ENCODE measurements at places on chromosomes 3 and 15.

DNA sequence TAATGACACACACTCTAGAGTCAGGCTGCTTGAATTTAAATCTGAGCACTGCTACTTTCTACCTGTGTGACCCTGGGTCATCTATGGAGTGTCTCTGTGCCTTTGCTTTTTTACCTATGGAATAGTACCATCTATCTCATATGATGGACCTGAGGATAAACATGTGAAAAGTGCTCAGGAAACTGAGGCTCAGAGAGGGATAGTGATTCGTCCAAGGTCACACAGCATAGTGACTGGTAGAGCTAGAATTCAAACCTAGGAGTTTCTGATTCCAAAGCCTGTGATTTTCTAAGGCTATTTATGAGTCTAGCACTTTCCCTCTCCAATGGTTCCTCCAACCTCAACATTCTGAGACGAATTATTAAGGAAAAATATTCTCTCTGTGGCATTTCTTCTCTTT lies 32.0 kb upstream of the RAF1 start:
- no peak for DNase-seq

DNA sequence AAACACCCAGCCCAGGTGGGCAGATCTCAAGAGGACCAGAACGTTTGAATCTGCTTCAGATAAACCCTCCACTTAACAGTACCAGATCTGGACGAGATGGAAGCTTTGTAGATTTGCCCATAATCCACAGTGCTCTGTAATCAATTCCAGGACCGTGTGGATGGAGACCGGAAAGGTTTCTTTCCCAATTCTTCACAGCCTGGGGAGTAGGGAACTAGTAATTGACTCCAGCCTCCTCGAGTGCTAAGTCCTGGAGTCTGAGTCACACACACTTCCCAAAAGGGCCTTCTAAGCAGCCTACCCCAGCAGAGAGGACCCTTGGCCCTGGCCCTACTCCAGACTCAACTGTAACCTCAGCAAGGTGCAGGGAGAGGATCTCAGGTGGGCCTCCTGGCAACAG lies 56.2 kb upstream of the TSEN2 start:
- no peak for DNase-seq

GRCh38 chr15:28129231-28129848 lies 30.2 kb upstream of the OCA2 start:
- no peak for DNase-seq

GRCh38 chr3:152199102-152199840 lies 69.5 kb upstream of the MBNL1 start:
- no peak for DNase-seq

DNA sequence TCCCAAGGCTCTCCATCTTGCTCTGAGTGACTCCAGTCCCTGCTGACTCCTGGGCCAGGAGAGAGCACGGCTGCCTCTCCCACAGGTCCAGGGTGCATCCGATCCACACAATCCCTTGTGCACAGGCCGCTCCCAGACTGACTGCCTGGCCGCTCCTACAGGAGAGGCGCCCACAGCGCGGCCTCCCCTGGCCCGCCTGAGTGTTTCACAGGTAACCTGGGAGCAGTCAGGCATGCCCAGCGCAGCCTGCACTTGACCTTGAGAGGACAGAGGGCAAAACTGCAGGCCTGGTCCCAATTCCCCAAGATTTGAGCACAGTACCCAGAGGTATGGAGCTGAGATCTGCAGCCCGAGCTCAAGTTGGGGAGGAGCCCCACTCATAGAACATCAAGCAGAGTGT lies 490.2 kb downstream of the CNTN6 start:
- DNase-seq = no peak

- no peak for DNase-seq
Observed at GRCh38 chr3:128353991-128354687, 112.6 kb downstream of the DNAJB8 start.

GRCh38 chr3:178603735-178604134 lies 67.5 kb downstream of the KCNMB2 start:
- DNase-seq = no peak

DNA sequence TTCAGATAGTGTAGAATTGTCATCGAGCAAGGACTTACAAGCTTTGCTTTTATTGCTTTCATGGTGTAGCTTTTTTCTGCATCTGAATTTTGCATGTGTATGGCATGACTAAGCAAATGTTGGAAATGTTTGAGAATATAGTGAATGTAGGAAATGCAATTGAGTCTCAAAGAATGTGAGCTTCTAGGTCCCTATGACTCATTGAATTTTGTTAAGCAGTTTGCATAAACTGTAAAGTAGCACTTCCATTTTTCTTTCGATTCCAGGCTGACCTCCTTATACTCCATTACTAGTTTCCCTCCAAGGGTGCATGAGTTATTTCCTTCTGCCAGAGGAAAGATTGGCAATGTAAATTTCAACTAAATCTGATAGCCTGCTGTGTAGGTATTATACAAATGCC lies 619.2 kb downstream of the DIPK2A start:
- no peak for DNase-seq

GRCh38 chr3:117874904-117875874 lies 1159.5 kb downstream of the IGSF11 start:
- DNase-seq = no peak

- DNase-seq = no peak
Observed at GRCh38 chr3:141452045-141452444, 34.8 kb upstream of the RASA2 start.

GRCh38 chr3:106473576-106474475 lies 605.0 kb upstream of the CBLB start:
- DNase-seq = no peak

DNA sequence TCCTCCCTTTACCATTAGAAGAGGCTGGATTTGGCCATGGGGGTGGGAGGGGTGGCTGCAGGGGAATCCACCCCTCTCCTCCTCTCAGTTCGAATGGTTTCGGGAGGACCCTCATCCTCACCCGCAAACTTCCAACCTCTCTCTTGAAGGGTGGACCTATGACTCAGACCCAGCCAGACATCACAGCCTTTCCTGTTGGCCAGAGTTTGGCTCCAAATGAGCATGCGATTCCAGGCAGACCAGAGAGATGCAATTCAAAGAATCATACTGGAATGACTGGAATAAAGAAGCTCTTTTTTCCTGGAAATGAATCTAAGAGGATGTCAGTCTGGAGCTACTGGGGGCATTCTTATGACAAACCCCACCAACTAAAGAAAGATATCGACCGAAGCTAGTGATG lies 516.7 kb upstream of the MDFIC2 start:
- DNase-seq = no peak

DNA sequence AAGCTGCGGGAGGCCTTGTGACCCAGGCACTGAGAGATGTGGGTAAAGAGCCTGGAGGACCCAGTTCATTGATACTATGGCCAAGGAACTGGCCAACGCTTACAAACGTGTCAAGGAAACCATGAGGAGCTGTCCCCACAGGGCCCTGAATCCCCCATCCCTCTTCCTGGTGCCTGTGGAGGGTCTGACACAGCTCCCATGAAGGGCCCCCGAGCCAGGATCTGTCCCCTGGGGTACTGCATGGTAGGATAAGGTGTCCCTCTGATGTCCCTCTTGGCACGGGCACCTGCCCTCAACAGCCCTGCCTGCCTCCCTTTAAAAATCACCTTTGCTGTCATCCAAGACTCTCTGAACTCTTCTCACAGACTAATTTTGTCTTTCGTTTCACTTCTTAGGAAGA lies 122.4 kb downstream of the ADCY5 start:
- DNase-seq = no peak

DNA sequence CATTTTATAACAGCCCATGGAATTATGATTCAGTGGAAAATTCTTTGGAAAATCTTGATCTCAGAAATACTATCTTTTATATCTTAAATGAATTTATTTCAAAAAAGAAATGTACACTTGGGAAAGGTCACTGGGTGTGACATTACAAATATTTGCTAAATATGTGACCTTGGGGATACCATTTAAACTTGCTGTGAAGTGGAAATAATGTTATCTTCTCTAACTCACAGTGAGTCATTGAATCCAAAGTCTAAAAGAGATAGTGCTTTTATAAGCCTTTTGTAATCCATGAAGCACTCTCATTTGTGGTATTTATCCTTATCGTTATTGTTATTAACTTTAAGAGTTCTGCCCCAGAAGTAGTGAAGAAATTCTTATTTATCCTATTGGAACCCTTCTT lies 289.8 kb upstream of the SEMA6D start:
- no peak for DNase-seq

- DNase-seq = no peak
Observed at GRCh38 chr15:60460931-60461330, 18.0 kb downstream of the ICE2 start.

GRCh38 chr3:135000465-135000864 lies 205.4 kb downstream of the EPHB1 start:
- no peak for DNase-seq

- no peak for DNase-seq
Observed at GRCh38 chr3:58857402-58857801, 190.8 kb upstream of the FAM3D start.

- DNase-seq = no peak
Observed at GRCh38 chr15:92044203-92044909, 190.8 kb downstream of the SLCO3A1 start.

DNA sequence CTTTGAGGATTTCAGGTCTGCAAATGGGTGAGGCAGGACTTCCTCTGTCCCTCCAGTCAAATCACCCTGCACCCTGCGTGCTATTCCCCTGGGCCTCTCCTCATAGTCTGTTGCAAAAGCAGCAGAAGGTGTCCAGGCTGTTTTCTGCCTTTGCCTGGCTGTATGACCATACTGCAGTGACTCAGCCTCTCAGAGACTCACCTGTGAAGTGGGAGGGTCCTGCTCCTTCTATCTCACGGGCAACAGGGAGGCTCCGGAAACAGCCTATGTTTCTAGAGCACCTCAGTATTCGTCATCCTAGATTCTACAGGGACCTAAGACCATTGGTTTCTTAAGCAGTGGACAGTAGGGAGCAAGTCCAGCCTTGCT lies 216.4 kb downstream of the TLE3 start:
- no peak for DNase-seq

GRCh38 chr3:155242342-155242741 lies 51.1 kb downstream of the STRIT1 start:
- no peak for DNase-seq

DNA sequence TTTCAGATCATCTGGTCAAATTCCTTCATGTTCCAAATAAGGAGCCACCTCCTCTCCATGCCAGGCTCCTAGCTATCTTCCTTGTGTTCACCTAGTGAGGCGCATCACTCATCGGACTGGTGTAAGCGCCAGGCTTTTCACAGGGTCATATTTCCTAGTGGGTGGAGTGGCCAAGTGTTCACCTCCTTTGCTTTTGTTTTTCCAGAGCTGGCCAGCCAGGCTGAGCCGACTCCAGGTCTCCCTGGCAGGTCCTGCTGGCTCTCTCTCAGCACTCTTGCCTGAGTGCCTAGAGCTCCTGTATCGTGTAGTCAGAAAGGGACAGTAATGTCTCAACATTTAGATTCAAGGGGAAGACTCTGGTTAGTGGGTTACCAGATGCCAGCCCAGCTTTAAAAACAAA lies 31.0 kb downstream of the HEG1 start:
- no peak for DNase-seq

GRCh38 chr15:59713177-59713576 lies 24.1 kb upstream of the BNIP2 start:
- DNase-seq = no peak

DNA sequence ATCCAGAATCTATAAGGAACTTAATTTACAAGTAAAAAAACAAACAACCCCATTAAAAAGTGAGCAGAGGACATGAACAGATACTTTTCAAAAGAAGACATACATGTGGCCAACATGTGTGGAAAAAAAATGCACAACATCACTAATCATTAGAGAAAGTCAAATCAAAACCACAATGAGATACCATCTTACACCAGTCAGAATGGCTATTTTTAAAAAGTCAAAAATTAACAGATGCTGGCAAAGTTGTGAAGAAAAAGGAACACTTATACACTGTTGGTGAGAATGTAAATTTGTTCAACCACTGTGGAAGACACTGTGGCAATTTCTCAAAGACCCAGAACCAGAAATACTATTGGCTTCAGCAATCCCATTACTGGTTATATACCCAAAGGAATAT lies 830.0 kb upstream of the ALCAM start:
- DNase-seq = no peak

DNA sequence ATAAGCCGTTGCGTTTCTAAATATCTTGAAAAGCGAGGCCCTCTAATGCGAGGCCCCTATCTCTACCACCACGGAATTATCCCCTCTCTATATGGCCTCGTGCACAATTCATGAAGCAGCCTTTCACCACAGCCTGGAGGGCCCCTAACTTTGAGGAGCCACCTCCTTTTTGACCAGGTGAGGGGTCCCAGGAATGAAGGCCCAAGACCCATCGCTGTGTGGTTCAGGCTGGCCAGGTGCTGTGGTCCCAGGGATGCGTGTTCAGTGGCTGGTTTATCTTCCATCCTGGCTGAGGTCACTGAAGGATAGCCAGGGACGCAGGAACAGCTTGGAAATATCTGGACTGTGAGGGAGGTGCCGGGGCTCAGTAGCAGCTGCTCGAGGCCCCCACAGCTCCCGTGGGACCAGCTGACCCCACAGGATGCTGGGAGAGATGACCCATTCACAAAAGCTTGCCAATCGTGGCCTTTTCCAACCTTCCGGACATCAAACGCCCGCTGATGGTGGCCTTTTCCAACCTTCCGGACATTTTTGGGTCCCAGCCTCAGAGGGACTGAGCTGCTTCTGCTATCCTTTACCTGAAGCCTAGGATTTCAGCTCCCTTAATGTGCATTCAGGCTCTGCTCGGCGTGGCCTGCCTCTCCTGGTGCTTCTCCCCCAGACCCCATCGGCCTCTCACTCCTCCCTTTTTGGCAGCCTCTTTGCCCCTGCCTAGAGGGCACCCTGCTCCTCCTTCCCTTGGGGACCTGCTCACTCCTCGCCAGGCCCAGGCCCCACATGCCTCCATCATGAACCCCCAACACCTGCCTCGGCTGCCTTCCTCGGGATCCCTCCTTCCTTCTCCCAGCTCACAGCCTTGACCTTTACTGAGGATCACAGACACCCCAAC lies 140.9 kb downstream of the CHSY1 start:
- no peak for DNase-seq

DNA sequence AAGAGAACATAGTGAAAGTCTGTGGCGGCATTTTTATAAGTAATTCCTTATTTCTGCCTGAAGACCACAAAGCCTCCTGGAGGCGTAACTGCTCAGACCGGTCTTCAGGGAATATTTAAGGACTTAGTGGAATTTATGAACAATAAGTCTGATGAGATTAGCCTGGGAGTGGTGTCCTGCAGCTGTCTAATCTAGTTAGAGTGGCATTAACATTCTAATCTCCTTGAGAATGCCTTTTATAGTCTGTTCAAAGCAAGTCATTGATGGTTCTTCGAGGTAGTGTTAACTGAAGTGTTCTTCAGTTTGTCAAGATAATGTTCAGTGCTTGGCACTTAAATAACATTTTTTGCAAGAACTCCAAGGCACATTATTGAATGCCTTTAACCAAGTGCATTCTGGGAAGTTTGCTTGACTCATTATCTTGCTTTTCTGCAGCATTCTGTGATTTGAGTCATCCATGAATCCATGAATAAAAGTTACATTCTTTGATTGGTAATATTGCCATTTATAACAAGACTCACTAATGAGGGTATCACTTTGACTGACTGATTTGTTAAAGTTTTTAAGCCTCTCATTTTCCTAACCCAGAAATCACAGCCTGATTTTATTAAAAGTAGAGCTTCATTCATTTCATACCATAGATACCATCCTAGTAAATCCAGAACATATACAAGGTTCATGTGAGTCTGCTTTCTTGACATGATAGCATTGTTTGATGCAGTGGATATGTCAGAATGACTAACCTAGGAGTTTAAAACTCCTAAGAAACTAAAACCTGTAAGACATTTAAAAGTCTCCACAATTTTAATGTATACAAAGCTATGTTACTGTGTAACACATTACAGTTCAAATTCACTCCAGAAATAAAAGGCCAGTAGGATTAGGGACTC lies 12.5 kb downstream of the RBM5 start:
- no peak for DNase-seq

Data from head of caudate nucleus (tissue), 42 donors.